Sigmoid colon (tissue), 7 donors: ENCODE measurements at places on chromosomes 3 and 15. TPM values are rescaled to one million over a fixed set of nuclear protein-coding genes. Genes with fewer than 3 reads are reported as not detected.
A peak's percentile ranks its signal among the peaks of the same experiment; 100 is the strongest.

DNA sequence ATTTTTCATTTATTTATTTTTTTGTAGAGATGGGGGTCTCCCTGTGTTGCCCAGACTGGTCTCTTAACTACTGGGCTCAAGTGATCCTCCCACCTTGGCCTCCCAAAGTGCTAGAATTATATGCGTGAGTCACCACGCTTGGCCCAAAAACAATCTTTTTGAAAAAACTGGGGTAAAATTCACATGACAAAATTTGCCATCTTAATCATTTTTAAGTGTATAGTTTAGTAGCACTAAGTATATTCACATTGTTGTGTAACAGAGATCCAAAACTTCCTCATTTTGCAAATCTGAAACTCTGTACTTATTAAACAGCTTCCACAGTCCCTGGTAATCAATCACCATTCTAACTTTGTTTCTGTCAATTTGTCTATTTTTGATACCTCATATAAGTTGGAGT lies 5.2 kb downstream of the SNX1 start:
- DNase-seq = no peak

DNA sequence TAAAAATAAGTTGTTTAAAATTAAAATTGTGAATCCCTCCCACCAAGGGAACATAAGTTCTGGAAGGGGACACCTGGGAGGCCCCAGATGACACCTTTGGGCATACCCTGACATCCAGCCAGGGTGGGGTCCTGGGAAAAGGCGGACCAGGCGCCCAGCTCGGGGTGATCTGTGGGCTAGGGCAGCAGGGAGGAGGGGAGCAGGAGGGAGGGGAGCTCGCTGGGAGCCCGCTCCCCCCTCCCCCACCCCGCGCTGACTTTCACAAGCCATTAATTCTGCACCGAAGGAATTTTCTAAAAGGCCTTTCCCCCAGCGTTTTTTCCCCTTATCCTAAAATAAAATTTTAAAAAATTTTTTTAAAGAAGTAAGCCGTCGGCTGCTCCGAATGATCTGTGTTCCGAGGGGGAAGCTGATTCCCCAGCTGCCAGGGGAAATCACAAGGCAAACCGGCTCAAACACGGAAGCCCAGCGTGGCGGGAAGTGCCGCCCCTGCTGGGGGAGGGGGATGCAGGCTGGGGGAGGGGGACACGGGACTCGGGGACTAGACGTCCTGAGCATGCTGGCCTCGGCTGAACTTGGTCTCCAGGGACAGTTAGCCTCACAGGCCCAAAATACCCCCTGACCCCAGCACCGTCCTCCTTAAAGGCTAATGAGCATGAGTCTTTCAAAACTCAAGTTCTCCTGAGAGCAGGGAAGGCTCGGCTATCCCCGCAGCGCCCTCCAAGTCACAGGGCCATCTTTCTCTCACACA lies 13.9 kb downstream of the PLXND1 start:
- peak; percentile 85 for DNase-seq

DNA sequence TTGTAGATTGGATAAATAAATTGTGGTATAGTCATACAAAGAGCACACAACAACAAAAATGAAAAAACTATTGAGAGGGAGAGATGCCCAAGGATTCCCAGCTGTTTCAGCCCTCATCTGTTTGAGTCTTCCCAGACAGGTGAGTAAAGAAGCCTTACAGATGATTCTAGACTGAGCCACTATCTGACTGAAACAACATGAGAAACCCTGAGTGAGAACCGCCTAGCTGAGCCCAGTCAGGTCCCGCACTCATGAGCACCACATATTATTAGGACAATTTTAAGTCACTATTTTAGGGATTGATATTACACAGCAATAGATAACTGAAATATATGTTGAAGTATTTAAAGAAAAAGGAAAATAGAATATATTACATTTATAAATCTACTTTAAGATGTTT lies 19.0 kb downstream of the POPDC2 start:
- no peak for DNase-seq

DNA sequence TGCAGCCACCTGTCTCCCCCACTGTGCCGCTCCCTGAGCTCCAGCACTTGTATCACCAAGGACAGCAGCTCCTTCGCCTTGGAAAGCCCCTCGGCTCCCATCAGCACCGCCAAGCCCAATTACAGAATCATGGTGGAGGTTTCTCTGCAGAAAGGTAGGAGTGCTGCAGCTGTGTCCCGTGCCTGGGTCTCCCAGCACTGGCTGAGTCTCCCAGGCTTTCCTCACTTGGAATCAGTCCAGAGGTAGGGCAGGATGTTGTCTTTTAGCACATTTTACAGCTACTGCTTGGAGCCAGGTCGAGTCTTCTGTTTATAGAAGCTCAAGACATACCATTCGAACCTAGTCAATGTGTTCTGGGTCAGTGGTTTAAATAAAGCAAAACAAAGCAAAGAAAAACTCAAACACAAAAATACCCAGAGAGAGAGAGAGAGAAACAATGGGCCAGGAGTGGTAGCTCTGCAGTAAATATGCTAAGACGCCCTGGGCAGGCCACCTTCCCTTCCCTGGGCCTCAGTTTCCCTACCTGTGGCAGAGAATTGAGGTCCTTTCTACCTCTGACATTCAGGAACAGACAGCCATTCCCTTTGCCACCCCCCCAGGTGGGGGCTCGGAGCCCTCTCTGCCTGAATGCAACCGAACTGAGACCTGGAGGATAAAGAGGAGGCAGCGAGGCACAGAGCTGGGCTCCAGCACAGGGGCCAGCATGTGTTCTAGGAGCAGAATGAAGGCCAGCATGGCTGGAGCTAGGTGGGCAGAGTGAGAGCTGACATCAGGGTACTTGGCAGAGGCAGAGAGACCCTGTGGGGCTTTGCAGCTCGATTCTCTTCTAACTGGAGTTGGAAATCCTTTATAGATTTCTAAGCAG lies 44.1 kb downstream of the STARD5 start:
- no peak for DNase-seq

DNA sequence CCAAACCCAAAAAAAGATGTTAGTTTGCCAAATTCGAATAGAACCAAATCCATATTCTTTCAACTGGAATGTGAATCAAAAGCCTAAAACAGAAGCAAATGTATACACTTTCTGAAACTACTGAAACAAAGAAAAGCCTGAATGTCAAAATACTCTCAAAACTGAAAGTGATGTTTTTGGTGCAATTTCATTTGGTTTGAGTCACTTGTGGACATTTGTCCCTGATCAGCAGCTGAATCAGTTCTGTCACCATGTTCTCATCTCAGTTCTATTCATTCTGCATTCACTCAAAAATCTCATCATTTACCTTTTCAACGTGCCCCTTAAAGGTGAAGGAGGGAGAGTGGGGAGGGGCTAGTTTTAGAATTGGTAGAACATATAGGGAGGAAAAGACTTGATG lies 266.8 kb downstream of the ABHD5 start:
- no peak for DNase-seq

DNA sequence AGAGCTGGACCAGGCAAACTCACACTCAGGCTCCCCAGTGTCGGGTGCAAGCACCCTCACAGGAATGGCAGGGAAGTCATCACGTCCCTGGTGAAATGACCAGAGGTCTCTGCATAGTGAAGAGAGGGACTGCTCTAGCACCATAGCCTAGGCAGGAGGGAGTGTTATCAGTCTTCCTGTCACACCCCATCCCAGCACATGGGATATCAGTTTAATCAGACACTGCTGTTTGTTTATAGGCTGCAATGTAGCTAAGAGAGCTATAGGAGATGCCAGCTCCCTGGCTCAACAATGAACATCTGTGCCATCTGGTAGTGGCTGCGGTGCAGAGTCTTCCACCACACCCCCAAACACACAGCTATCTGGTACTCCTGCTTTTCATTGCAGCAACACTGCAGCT lies 776.6 kb downstream of the ZNF385D start:
- DNase-seq = no peak

DNA sequence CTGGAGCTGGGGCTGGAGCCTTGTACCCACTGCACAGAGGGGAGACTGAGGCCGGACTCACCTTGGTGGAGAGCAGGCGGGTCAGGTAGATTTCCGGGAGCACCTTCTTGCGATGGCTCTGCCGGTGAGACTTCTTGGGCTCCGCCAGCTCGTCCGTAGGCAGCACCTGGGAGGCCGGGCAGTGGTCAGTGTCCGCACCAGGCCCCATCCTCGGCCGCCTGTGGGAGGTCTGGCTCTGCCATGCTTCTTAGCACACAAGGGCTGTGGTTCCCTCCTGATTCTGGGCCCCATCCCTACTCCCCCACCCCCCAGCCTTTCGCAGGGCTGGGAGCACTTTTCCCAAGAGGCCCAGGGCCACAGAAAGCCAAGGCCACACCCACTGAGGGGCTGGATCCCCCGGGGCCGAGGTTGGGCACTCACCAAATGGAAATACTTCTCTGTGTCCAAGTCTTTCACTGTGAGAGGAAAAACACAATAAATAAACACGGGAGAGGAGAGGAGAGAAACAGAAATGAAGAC lies 17.4 kb downstream of the H1-8 start:
- no peak for DNase-seq

DNA sequence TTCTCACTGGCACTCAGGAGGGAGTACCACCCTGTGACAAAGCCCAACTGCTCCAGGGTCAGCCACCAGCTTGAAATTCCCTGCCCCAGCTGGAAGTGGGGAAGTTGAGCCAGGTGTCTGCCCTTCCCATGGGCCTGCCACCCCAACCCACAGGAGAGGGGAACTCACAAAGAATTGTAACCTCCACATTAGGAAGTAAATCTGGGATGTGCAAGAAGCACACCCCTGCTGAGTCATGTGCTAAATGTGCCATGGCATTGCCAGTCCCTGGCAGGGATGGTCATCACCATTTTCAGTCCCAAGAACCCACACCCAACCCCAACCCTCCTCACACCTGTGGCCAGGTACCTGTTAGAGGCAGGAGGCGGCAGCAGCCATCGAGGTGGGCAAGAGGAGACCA lies 165.2 kb upstream of the THBS1 start:
- no peak for DNase-seq

DNA sequence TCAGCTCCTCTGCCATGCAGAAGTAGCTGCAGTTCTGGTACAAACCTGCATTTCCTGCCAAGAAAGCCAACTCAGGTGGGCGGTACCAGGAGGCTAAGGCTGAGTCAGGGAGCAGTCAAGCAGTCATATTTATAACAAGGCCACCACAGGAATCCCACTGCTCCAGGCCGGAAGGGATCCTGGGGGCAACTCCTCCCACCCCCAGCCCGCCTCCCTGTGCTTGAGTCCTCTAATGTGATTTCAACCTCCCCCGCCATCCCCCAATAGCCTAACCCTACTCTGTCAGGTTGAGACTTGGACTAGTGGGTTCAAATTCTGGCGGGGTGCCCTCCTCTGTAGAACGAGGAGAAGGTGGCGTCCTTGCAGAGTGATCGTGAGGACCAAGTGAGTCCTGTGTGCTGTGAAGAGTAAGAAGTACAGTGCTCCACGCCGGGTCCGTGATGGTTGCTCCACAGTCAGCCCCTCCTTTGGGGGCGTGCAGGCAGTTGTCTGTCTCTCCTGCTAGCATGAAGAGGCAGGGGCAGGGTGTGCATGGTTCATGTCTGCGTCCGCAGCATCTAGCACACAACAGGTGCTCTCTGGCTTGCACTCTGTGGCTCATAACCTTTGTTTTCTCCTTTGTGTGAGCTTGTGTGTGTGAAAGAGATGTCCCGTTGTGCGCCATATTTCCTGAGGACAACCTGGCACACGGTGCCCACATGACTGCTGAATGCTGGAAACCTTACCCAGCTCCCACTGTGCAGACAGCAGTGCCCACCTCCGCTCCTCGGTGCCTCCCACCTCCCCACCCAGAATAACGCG lies 78.3 kb downstream of the SMAD6 start:
- DNase-seq = peak; percentile 65

FBXO45 gene
- 8.2 TPM for polyA plus RNA-seq

HDC gene
- polyA plus RNA-seq = not detected

CTDSPL gene
- 19.1 TPM for polyA plus RNA-seq
